C1 segment of cervical spinal cord (tissue), 14 donors: ENCODE measurements at places on chromosomes 3 and 15.

GRCh38 chr3:133023362-133023761 is 14.8 kb upstream of the TMEM108 start:
- DNase-seq = no peak

- no peak for DNase-seq
These were observed 9.4 kb upstream of the CHAC1 start for GRCh38 chr15:40943764-40944365.

GRCh38 chr15:60551781-60552161 is 72.8 kb upstream of the ICE2 start:
- no peak for DNase-seq

- peak; percentile 44 for DNase-seq
These were observed 9.6 kb downstream of the CLEC3B start for GRCh38 chr3:45035441-45036301.

- DNase-seq = no peak
These were observed 1209.6 kb downstream of the ZPLD1 start for GRCh38 chr3:103644450-103644849.

GRCh38 chr3:123571264-123571972 is 13.4 kb downstream of the HACD2 start:
- DNase-seq = no peak

GRCh38 chr15:62165104-62165792 is at the start of gene C2CD4B:
C2CD4B (minus strand) TSS chr15:62165285; CDS start chr15:62164984, 301 bp downstream.
- no peak for DNase-seq

GRCh38 chr15:39661776-39662175 is 80.9 kb downstream of the THBS1 start:
- DNase-seq = no peak

GRCh38 chr3:176951144-176951543 is 246.1 kb downstream of the TBL1XR1 start:
- DNase-seq = no peak

GRCh38 chr3:15122398-15122797 is 23.4 kb upstream of the RBSN start:
- no peak for DNase-seq
